Fibroblast of skin of scalp (primary cell): ENCODE measurements at places on chromosomes 13 and 19.

GRCh38 chr13:41467425-41467945, 10.1 kb downstream of the RGCC start:
- no peak for DNase-seq

GRCh38 chr13:104895521-104895920, 1639.9 kb downstream of the EFNB2 start:
- DNase-seq = peak; percentile 24

DNA sequence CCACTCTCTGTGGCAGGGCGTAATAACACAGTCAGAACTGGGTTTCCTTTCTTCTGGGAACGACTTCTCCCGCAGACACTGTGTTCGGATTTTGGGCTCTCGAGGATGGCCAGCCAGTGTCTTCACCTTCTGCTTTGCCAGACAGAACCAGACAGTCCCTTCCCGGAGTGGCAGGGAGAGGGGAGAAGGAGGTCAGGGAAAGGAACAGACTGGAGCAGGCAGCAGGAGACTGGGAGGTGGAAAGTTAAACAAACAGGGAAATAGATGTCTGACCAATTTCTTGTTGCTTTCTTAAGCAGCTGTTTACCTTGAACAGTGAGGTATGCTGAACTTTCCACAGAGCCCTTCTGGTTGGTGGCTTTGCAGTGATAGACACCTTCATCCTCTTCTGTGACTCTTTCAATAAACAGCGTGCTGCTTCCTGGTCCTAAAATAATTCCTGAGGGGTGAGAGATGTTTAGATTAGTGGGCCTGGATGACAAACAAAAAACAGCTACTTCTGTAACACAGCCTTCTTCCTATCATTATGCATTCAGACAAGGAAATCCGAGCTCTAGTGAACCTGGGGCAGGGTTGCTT, 137.6 kb downstream of the FLT1 start:
- no peak for DNase-seq

DNA sequence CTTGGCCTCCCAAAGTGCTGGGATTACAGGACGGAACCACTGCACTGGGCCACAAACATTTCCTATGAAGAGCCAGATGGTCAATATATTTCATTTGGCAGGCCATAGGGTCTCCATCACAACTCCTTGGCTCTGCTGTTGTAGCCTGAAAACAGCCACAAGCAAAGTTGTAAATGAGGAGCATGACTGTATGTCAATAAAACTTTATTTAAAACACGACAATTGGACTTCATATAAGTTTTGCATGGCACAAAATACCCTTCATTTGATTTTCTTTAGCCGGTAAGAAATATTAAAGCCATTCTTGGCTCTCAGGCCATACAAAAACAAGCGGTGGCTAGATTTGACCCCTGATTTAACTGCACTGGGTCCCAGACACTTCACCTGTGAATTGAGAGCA, 3.1 kb upstream of the FPR1 start:
- no peak for DNase-seq

DNA sequence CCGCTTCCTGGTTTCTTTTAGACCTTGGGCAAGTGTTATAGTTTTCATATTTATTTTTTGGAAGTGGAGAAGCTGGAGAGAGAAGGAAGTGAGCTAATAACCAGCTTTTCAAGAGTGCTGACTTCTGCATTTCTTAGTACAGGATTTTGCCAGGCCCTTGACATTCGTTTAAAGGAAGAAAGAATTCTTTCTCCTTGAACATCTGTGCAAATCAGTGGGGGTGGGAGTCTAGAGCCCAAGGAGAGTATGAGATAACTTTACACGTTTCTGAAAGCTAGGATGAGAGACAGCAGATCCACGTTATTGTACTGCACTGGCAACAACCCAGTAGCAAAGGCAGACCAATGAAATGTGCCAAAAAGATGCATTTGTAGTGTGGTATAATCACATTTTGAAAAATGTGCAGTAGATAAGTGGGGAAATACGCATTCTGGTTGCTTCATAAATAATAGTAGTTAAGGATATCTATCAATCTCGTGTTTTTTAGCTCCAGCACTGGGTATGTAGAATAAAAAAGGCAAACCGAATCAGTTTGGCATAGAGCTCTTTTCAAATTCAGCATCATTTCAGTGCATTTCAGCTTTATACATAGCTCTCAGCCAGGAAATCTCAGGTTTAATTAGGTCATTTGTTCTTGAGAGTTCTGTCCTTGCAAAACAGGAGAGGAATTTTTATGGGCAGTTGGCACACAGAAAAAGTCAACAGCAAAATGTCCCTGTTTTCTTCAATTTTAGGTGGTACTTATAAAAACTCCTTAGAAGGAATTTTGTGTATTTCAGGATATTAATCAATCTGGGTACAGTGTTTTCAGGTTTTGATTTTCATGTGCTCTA, 4.3 kb downstream of the RNF113B start:
- no peak for DNase-seq
